Peyer's patch (tissue), 4 donors: ENCODE measurements at places on chromosomes 12 and 14. TPM values are rescaled to one million over a fixed set of nuclear protein-coding genes. Genes with fewer than 3 reads are reported as not detected.
A peak's percentile ranks its signal among the peaks of the same experiment; 100 is the strongest.

The GZMH gene
- total RNA-seq = not detected

The PTCSC3 gene
- not detected for total RNA-seq

The KRT6A gene
- total RNA-seq = not detected

- H3K27ac ChIP-seq = no peak overlapping the region
- no peaks in the 10 kb centered on the region for H3K27me3 ChIP-seq
- no peaks in the 10 kb centered on the region for H3K4me1 ChIP-seq
- H3K4me3 ChIP-seq = no peak overlapping the region
- H3K36me3 ChIP-seq = no peaks in the 10 kb centered on the region
Measured at GRCh38 chr12:83040339-83040738, 353.6 kb downstream of the TMTC2 start.

DNA sequence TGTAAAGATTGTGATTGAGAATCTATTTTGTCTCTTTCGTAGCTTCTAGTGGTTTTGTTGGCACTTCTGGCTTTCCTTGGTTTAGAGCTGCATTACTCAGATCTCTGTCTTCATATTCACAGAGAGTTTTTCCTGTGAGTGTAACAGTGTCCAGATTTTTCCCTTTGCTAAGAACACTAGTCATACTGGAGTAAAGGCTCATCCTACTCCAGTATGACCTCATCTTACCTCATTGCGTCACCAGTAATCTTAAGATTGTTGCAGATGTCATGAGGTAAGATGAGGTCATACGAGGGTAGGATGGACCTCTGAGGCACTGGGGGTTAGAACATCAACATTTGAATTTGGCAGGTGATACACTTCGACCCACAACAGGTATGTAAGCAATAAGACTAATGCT, 461.2 kb downstream of the FLRT2 start:
- no peaks in the 10 kb centered on the region for H3K36me3 ChIP-seq
- no peaks in the 10 kb centered on the region for H3K4me1 ChIP-seq
- H3K4me3 ChIP-seq = no peak overlapping the region
- no peak for DNase-seq
- no peak overlapping the region for H3K27ac ChIP-seq
- no peaks in the 10 kb centered on the region for H3K27me3 ChIP-seq

DNA sequence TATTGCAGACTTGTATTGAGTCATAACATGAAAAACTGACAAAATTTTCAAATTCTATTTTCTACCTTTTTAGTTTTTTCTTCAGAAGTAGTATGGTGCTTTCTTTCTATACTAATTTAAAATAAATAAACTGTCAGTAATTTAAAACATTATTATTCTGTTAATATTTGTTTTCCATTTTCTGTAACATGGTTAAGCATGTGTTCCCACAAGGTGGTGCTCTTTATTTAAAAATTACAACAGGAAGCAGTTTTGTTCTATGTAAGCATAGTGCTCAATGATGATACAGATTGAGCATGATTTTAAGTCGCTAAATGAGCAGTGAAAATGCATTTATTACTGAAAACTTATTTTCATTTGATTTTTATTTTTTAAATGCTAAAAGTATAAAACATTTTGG, 114.6 kb downstream of the PPFIA2 start:
- H3K27ac ChIP-seq = no peak overlapping the region
- H3K36me3 ChIP-seq = no peaks in the 10 kb centered on the region
- H3K27me3 ChIP-seq = no peaks in the 10 kb centered on the region
- no peak overlapping the region for H3K4me3 ChIP-seq

- no peak overlapping the region for H3K27ac ChIP-seq
- no peak overlapping the region for H3K4me3 ChIP-seq
- DNase-seq = no peak
- H3K36me3 ChIP-seq = no peaks in the 10 kb centered on the region
Measured at GRCh38 chr12:124679533-124680371, 112.3 kb upstream of the NCOR2 start.

- H3K27ac ChIP-seq = peak overlapping the region; percentile 55
- no peaks in the 10 kb centered on the region for H3K27me3 ChIP-seq
- H3K4me3 ChIP-seq = no peak overlapping the region
- DNase-seq = peak; percentile 26
- H3K4me1 ChIP-seq = no peaks in the 10 kb centered on the region
- no peaks in the 10 kb centered on the region for H3K36me3 ChIP-seq
Measured at GRCh38 chr12:104177663-104178501, 37.7 kb upstream of the TXNRD1 start.
